ENCODE measurements at places on chromosomes 7 and 10.
A peak's percentile ranks its signal among the peaks of the same experiment; 100 is the strongest.

DNA sequence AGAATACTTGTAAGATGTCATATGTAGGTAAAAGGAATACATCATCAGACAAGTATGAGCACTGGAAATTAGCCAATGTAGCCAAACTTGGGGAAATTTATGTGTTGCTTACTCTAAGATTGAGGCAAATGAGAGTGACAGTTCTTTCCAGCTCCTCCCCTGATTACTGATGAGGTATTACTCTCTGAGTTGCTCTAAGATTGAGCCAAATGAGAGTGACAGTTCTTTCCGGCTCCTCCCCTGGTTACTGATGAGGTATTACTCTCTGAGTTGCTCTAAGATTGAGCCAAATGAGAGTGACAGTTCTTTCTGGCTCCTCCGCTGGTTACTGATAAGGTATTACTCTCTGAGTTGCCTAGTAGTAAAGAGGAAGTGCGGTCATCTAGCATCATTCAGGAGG is 435.8 kb downstream of the NRG3 start:
- no peak for DNase-seq

DNA sequence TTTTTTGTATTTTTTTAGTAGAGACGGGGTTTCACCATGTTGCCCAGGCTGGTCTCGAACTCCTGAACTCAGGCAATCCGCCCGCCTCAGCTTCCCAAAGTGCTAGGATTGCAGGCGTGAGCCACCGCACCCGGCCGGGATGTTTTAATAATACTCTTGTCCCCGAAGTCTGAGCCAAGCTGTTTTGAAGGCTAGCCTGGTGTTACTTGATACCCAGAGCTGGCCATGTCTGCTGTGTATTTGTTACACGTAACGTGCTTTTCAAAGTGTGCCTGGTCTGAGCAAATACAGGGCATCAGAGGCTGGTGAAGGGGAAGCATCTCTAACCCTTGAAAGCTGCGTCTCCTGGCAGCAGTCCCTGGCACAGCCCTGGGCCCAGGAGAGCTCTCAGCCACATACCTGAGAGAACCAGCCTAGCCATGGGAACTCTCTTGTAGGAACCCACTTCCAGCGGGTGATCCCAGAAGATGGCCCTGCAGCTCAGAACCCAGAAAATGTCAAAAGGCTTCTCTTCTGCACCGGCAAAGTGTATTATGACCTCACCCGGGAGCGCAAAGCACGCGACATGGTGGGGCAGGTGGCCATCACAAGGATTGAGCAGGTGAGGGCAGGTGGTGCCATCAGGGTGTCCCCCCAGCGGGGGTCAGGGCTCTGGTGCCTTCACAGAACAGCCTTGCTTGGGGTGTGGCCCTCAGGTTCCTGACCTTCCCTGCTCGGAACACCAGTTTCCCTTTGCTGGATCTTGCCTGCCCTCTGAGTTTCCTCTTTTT is 41.7 kb upstream of the ZMIZ2 start:
- peak; percentile 95 for DNase-seq

GRCh38 chr10:91032611-91033206 is 111.8 kb upstream of the ANKRD1 start:
- DNase-seq = no peak

DNA sequence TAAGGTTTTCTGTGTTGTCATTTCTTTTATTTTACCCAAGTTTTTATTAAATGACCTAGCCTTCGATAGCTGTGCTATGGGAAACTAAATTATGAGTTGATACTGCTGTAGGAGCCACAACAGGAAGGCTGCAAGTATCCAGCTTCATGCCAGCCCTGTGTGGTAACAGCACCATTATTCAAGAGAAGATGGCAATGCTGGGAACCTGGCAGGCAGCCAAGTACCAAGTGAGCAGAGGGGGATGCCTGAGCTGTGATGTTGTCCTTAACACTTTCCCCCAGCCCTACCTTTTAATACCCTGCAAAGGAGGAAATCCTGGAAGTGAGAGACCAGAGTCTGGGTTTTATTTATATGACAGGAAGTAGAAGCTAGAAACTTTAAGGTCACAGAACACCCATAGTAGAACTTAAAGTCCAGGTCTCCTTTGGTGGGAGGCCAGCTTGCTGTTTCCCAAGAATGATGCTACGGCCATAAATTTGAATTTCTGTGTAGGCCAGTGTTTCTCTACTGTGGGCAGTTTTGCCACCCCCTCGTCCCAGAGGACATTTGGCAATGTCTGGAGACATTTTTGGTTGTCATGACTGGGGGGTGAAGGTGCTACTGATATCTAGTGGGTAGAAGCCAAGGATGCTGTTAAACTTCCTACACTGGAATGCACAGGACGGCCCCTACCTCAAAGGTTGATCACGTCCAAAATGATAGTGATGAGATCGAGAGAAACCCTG is 9.2 kb upstream of the ATXN7L1 start:
- peak; percentile 40 for DNase-seq

GRCh38 chr10:15632456-15633091 is 87.1 kb downstream of the ITGA8 start:
- DNase-seq = no peak

- no peak for DNase-seq
These were observed 181.8 kb upstream of the CSTF2T start for GRCh38 chr10:51881213-51881612.

DNA sequence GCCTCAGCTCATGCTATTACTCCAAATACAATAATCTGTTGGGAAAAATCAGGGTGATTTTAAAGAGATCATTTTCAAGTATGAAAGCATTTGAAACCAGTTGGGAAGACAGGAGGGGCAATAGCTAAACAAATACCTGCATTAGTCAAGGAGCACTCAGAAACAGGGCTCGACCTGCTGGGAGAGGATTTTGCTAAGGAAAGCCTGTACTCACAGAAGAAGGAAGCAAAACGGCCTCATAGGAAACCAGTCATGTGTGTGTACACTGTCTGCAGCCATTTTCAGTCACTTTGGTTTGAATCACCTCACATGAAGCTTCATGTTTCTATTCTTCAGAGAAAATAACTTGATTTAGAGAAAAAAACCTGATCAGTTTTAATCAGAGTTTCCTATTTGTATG is 38.6 kb downstream of the FZD1 start:
- peak; percentile 11 for DNase-seq
